ENCODE measurements at places on chromosomes 5 and 9.

DNA sequence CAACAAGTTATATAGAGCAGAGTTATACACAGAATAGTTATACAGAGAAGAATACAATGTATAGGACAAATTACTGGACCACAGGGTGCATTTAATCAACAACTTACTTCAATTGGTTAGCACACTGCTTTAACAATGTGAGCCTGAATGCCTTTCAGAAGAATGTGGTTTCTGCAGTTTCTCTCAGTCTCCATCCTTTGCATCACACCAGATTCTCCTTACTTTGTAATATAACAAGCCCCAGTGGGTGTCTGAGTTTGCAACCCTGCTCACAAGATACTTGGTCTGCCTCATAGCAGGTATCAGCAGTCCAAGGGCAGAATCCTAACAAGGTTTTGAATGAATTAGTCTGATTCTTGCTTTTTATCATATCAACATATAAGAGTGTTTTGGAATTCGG lies 114.6 kb downstream of the GABRB2 start:
- DNase-seq, result no peak

DNA sequence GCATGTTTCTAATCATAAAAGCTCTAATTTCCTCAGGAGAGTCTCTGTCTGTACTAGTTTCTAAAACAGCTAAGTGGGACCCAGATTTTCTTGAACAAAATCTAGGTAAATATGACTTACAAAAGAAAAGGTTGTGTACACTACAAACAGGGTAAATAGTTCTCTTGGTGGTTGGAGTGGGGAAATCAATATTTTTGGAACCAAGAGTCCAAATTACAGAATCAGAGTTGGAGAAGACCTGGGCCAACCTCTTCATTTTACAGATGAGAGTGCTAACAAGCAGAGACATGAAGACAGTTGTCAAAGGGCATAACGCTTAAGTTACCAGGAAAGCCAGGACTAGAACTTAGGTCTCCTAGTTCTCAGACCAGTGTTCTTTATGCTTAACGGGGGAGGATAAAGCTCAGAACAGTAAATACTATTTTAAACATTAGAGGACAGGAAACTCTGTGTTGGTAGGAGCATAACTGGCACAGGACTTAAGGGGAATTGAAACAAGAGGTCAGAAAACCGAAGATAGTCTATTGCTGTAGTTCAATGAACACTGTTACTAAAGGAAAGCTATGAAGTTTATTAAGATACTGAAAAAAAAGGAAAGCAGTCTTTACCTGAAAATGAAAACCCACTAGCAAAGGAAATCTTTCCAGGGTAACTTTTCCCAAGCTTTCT lies 9.3 kb upstream of the GOLGA1 start:
- no peak for DNase-seq

DNA sequence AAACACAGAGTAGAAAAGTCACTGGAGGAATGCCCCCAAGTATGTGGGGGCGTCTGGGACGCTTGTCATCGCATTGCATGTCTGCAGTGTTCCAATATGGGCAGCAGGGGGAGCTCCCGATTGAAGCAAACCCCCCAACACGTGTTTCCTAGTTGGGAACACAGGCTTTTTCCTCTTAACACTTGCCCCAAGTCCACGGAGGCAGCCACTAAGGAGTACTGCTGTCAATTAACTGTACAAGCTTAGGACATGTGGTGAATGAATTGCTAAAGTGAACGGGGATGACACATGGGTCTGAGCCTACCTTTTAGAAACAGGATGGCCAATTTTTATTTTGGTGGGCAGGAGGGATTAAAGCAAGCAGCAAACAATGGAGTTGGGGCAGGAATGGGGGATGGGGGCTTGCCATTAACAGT lies 2.2 kb downstream of the GABRB2 start:
- no peak for DNase-seq

GRCh38 chr5:6885581-6885980 lies 172.3 kb downstream of the TENT4A start:
- DNase-seq, result no peak

DNA sequence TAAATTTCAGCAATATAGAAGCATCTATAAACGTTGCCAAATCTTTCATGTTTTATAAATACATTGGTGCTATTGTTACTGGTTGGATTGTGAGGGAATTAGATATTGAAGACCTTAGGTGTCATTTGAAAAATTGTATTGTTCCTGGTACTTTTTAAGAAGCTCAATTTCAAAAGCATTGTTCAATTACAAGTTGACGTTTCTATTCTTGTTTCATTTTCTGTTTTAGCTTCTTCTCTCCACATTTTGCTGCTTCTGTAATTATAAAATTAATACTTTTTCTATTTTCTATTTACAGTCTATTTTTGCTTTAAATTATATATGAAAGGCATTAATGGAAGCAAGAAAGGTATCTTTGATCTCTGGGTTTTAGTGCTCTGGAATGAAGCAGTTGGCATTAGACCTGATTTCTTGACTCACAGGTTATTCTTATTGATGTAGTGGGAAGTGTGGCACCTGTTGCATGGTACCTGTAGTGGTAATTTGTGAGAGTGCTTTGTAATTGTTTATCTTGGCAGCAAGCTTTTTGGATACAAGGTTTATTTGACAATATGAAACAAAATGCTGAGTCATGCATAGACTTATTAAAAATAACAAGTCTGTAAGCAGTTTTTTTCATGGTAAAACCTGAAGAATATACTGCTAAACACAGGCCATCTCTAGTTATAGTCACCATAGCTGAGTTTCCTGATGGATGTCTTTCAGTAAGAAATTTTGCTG lies 13.2 kb downstream of the MACIR start:
- no peak for DNase-seq

All from effector CD8-positive, alpha-beta T cell (primary cell).